Fibroblast of the conjunctiva (primary cell): ENCODE measurements at places on chromosomes 12 and 14.

DNA sequence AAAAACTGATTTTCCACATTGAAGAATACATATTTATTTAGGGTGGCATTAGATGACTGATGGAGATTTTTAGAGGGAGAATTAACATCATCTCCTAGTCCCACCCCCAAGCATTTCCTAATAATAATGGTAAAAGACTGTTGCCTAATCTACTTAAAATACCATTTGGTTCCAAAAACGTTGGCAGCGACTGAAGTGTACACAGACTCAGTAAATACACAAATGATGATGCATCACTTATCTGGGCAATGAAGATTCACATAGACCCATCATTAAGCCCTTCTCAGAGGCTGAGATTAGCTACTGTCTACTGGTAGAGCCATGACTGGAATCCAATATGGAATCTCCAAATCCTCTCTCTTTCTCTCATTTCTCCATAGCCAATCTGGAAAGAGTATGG lies 18.2 kb downstream of the RTN1 start:
- DNase-seq = no peak

DNA sequence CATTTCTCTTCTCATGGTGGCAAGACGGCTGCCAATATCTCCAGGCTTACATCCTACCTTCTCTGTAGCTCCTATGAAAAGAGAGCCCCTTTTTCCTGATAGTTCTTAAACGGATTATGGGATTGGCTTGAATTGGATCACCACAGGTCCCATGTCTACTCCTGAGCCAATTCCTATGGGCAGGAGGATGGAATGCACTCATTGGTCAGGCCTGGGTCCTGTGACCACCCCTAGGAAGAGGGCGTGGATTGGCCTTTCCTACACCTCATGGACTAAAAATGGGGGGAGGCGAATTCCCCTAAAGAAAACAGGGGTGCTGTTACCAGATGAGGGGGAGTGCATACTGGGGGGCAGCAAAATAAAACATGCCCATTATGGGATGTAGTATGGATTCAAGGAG lies 108.8 kb downstream of the PTPN11 start:
- no peak for DNase-seq

- DNase-seq = no peak
Measured at GRCh38 chr12:30188602-30189326, 405.0 kb upstream of the TMTC1 start.

GRCh38 chr12:25156061-25156460 lies 38.9 kb downstream of the DNAI7 start:
- DNase-seq = no peak

GRCh38 chr12:54415221-54415929 lies 3.7 kb downstream of the ITGA5 start:
- no peak for DNase-seq

DNA sequence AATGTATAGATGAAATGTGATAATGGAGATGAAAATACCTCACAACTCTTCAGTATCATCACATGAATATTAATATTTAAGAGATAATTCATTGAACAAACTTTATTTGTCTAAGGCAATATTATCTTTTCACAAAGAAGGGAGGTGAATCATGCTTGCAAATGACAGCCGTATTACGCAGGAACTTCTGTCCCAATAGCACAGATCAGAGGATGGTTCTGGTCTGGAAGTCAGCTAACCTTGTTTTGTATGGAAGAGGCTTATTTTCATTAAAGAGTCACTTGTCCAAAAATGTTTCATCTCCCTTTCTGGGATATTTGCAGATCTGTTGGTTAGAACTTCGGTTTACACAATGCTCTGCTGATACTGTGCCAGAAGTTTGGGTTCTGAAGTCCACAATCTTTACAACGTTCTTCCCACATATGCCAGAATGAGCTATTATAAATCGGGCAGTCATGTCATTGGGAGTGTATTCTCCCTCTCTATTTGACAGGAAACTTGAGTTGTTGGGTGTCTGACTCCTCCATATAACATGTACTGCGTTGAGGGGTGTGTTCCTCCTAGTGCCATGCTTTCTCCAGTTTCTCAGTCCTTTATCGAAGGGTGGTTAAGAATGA lies 29.8 kb downstream of the YY1 start:
- no peak for DNase-seq

GRCh38 chr14:89435892-89436656 lies 19.0 kb upstream of the FOXN3 start:
- DNase-seq = no peak

DNA sequence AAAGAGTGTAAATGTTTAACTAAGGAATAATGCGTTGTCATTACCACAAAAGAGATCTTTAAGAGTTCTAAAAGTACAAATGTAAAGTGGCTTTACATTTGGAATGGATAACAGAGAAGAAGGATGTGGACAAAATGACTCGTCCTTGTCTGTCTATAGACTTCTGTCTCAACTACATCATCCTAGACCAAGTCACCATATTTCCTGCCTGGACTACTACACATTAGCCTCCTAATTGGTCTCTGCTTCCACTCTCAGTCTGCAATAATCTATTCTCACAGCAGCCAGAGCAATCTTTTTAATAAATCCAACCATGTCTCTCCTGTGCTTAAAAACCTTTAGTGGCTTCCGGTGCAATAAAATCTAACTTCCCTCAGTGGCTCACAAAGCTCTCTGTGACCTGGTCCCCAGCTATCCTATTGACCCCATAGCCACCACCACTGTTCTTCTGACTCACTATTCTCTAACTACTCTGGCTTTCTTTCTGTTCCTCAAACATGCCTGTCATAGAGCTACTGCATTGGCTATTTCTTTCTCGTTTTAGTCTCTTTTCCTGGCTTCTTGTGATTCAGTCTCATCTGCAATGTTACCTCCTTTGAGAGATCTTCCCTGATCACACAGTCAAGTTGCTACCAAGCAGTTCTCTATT lies 91.1 kb downstream of the MYF5 start:
- no peak for DNase-seq

GRCh38 chr12:102769323-102769916 lies 147.6 kb downstream of the PAH start:
- peak; percentile 28 for DNase-seq

GRCh38 chr14:69484444-69485314 lies at the start of gene PLEKHD1:
TSS of gene PLEKHD1 (plus strand) at chr14:69484728. CDS start at chr14:69484966, 238 bp downstream.
- no peak for DNase-seq

GRCh38 chr12:16531621-16532020 lies 74.3 kb downstream of the LMO3 start:
- no peak for DNase-seq

DNA sequence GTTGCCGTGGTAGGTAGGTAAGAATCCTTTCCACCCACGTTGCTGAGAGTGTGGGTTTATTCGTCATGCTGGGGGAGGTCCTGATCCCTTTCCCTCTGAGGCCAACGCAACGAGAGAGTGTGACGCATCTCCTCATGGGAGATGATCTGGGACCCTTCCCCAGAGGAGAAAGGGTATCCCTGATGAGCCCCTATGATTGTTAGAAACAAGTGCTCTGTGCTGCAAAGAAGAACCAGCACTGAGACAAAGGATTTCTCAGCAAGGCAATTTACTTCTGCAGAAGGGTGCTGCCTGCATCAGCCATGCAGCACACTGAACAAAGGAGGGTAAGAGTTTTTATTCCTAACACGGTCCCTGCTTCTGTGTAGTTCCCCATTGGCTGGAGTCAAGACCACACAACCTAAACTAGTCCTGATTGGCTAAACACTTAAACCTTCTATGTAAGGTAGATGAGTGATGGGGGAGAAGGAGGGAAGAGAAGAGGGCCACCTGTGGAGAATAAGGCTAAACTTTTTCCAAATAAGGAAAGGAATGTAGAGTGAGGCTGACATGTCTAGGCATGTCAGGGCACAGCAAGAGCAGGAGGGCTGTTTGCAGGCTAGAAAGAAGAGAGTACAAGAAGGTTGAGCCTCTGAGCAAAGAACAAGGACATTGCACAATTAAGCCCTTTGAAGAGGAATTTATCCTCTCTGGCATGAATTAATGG lies 21.3 kb downstream of the CLEC2A start:
- peak; percentile 41 for DNase-seq

DNA sequence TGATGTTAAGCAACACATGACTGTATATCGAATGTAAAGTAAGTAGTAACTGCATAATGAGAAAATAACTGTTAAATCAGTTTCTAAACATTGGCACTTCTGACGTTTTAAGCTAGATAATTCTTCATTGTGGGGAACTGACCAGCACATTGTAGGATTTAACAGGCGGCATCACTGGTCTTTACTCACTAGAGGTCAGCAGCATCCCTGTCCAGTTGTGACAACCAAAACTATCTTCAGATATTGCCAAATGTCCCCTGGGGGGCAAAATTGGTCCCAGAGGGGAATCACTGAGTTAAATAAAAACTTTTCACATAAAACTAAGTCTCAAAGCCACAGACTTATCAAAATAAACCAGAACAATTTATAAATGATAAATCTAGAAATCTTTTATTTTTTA lies 65.3 kb downstream of the BLTP3B start:
- no peak for DNase-seq
